Effector memory CD4-positive, alpha-beta T cell (primary cell): ENCODE measurements at places on chromosomes 5 and 9.

DNA sequence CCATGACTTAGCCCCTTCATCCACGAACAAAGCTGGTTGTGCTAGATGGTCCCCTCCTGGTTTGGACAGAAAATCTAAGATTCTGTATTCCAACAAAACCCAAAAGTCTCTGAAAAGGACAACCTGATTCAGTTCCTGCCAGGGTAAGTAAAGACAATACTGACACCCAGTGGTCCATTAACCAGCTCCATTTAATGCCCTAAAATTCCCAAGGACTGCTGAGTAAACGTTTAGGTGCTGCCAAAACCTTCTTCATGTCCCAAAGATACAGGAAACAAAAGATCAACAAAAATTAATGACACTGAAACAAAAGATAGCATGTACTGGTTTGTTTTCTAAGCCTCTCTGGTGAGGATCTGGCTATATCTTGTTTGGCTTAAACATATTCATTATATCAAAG, 25.3 kb upstream of the PPP1R2B start:
- DNase-seq: no peak

DNA sequence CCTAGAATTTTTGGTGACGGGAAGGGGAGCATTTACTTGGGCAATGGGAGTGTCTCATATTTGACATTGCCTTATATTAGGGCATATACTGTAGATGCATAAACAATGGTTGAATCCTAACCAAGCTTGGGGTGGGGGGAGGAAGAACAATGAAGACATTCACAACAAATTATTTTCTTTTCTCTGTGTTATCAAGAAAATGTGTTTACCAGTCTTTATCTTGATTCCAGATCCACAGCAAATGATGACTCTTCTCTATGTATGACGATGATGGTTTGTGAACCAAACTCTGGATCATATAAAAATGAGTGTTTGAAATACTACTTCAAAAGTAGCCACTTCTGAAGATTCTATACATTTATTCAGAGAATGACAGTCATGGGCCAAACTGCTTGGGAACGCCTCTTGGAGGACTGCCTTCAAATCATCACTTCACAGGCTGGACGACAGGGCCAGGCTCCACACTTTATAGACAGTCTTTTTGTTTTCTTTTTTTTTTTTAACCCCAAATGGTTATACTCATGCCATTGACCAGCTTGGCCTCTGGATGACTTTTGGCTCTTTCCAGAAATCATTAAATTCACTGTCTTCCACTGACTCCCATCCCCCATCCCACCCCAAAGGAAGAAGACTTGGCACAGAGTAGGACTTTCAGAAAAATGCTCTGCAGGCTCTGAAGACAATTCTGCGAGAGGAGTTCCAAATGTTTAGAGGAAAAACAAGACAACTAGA, 123.8 kb upstream of the LIFR start:
- DNase-seq: no peak

GRCh38 chr5:176902911-176903664, 3.9 kb upstream of the HK3 start:
- no peak for DNase-seq

- DNase-seq: peak; percentile 60
These were observed 27.9 kb upstream of the MGAT1 start for GRCh38 chr5:180830253-180831138.

DNA sequence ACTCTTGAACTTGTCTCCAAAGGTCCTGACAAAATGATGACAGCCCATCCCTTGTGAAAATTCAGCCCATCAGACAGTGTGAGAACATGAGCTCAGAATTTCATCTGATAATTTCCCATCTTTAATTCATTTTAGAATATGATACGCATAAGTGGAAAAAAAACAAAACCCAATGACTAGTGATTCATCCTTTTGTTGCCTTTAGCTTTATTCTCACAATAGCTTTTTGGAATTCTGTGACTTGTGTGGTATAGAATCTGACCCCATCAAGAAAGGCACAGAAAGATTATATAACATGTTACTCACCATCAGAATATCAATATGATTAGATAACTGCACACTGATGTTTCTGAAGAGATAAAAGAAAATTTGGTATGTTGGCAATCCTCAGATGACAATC, 16.1 kb upstream of the TMED7 start:
- no peak for DNase-seq

DNA sequence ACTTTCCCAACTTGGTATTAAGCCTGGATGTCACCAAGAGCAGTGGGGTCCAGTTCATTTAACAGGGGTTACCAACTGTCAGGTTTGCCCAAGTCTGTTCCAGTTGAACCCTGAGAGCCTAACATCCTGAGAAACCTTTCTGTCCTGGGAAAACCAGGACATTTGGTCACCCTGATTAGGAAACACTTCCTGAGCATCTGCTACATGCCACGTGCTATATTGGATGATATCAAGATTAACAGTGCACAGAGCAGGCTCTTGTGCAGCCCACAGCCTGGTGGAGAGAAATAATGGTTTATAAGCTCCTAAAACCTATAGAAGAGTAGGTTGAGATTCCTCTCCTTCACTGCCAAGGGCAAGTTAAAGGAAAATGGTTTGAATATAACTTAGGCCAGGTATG, 102.9 kb upstream of the RAD23B start:
- no peak for DNase-seq

GRCh38 chr9:135851748-135852147, 55.6 kb downstream of the CAMSAP1 start:
- DNase-seq: no peak

DNA sequence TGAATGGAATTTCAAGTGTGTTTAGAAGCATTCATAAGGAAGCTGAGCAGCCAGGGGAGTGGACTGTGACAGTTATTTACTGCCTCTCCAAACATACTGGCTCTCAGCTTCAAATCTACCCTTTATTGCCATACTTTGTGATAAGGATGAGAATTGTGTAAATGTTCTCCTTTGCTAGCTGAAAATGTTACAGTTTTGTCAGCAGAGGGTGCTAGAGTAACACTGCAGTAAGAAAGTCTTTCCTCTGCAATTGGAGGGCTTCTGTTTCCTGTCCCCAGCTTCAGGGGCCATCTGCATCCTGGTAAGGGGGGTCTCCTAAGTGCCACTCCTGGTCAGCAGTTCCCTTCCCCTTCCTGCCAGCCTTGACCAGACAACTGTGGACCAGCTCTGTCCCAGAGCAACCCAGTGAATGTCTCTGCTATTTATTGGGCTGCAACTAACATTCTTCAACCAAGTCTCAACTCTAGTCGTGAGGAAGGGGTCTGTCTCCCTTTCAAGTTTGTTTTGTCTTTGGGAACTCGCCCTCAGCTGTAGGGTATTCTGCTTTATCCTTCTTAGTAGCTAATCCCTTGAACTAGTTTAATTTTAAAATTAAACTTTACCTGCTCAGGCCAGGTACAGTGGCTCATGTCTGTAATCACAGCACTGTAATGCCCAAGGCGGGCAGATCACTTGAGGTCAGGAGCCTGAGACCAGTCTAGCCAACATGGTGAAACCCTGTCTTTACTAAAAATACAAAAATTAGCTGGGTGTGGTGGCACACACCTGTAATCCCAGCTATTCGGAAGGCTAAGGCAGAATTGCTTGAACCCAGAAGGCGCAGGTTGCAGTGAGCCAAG, 45.3 kb downstream of the RAPGEF6 start:
- DNase-seq: no peak

DNA sequence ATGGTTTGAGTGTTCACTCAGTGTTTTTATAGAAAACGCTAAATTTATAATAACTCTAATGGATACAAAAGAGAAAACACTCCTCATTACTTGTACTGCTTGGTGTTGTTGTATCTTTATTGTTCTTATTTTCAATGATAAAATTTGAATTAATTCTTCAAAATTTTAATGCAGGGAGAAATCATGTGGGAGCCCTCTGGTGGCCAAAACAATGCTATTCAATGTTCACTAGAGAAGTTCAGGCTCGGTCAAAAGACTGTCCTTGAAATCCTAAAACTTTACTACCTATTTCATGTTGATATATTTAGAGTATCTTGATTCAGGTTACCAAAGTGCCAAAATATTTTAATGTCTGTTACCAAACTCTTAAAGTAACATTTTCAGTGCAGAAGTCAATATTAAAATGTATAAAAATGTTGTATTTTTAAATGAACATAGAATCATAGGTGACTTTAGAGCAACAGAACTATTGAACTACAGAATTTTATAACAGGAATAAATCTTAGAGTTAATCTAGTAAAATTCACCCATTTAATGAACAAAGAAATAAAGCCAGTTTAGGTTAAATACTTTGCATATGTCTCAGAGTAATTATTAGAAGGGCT, 1259.8 kb downstream of the PTPRD start:
- no peak for DNase-seq

DNA sequence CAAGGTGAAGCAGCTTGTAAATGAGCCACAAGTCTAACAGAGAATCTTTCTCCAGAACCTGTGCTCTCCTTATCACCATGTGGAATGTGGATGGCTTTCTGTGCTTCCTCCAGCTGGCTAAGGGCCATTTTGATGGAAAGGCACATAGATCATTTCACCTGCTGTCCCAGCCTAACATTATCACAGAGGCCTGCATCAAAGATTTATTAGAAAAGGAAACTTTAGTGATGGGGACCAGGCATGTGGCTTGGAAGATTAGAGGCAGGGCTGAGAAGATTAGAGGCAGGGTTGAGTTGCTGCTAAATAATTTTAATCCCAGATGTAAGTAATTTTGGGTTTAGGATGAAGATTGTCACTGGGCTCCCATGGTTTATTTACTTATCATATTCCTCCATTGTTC, 6.3 kb downstream of the SPEF2 start:
- no peak for DNase-seq

GRCh38 chr9:95852059-95853032, 23.1 kb upstream of the ERCC6L2 start:
- DNase-seq: no peak

- DNase-seq: no peak
These were observed 144.9 kb downstream of the MTX3 start for GRCh38 chr5:79846198-79846521.

DNA sequence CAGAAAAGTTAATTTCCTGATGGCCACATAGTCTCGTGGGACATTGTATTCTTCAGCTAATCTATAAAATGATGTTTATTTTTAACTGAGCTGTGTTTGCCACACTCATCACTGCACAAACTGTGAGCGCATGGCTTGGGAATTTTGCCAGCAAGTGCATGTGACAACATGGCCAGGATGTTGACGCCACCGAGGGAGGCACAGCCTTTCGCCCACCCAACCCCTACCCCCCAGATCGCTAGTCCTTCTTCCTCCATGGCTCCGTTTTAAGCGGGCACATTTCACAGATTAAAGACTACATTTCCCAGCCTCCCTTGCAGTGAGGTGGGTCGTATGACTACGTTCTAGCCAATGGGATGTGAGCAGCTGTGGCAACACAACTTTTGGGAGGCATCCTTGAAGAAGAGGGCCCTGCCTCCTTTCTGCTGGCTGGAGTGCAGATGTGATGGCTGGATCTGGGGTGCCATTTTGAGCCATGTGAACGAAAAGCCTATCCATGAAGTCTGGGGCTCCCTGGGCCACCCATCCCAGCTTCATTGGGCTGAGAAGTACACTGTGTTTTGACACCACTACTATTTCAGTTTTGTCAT, 7.9 kb downstream of the NRARP start:
- no peak for DNase-seq

GRCh38 chr5:20656262-20656661, 668.3 kb upstream of the CDH18 start:
- no peak for DNase-seq

DNA sequence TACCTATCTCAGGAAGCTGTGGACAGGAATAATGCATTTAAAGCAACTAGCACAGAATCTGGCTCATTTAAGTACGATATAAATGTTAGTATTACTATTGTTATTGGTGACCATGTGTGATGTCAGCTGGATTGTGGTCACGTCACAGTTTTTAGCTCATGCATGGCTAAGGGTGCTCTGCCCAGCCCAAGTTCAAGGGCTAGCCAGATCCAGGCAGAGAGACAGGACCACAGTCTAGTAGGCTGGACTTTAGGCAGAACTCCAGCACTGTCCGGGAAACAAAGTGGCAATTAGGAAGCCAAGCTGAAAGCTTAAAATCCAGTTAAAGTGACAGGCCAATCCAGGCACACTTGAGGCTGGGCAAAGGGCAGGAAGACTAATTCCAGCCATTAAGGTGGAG, 273.6 kb downstream of the ADAMTSL1 start:
- DNase-seq: no peak

DNA sequence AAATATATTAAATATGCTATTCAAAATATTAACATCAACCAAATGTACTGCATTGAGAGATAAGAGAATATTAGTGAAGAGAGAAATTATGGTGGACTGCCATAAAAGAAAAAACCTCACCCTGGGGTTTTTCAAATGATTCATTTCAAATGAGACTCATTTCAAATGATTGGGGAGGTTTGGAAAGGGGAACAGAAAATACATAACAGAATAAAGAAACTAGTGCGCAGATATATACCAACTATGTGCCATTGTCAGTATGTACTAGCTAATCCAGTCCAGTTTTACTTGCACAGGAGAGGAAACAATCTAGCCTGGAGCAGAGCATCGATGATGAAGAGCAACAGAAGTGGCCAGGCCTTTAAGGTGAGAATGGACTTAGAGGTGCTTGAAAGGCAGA, 651.6 kb upstream of the RORB start:
- DNase-seq: no peak

DNA sequence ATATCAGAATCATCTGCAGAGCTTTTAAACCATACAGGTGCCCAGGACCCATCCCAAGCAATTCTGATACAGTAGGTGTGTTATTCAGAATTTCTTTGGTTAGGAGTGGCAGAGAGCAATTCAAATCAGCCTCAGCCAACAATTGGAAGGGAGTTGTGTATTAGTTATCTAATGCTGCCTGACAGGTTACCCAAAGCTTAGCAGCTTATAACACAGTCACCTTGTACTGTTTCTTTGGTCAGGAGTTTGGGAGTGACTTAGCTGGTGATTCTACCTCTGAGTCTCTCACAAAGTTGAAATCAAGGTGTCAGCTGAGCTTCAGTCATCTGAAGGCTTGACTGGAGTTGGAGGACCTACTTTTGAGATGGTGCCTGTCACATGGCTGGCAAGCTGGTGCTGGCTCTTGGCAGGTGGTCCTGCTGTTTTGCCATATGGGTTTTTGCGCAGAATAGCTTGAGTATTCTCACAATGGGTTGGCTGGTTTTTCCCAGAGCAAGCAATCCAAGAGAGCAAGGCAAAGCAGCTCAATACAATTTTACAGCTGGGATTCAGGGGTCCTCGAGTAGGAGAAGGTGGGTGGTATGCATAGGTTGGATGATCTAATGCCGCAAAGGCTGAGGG, 18.7 kb upstream of the CARNMT1 start:
- DNase-seq: no peak

DNA sequence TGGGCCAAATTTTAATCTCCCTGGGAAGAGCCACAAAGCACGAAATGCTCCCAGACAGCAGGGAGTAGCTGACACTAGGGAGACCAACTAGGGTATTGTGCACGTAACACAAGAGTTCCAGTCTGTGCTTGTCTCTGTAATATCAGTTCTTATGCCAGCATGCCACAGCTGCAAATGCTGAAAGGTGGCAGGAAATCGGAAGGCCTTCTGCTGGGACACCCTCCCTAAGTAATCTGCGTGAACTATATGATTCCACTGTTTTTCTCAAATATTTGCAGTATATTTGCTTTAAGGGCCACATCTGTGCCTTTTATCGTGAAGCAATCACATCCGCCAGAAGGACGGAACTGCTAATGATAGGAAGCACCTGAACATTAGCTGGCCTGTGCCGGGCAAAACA, 12.6 kb downstream of the VLDLR start:
- no peak for DNase-seq

GRCh38 chr5:73582285-73583145, 17.0 kb downstream of the UTP15 start:
- DNase-seq: no peak
